NCI-H2081 treated with DMSO at 0.1 percent for 48 hours (cell line): ENCODE measurements at places on chromosomes 7 and 10.

DNA sequence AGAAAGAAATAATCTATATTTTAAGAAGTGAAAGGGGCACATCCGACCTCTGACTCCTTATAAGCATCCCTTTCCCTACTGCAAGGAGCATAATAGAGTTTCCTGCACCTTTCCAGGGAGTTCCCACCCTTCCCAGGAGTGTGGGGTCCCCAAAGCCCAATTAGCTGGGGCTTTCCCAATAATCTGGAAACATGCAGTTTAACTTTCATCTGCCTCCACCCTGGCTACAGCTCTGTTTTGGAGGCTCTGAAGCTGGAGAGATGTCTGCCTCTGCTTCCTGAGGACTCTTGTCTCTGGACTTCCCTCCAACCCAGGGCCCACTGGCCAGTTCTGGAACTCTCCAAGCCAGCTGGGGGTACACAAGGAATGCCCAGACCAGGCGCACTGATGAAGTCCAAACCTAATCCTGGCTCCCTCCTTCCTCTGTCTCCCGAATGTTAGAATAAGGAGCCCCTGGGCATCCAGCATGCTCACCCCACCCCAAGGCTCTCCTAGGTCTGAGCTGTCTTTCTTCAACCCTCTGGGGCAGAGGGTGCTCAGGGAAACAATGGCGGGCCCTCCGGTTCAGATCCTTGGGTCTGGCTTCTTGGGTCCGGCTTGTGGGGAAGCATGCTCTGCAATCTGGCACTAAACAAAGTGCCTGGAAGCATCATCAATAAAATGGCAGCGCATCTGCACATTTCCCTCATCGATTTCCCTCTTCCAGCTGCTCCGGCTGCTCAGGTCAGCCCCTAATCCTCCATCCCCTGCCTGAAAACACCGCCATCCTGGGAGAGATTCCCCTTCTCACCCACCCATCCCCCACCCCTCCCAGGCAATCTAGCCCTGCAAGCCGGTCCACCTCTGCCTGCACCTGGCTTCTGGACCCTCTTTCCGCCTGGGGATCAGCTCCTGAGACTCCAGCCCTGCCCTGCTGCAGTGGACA lies 13.3 kb downstream of the HOXA4 start:
- DNase-seq, result no peak

- no peak for DNase-seq
Observed at GRCh38 chr10:28875549-28876081, 198.3 kb downstream of the BAMBI start.

- no peak for DNase-seq
Observed at GRCh38 chr10:52571018-52571417, 201.6 kb downstream of the MBL2 start.

GRCh38 chr7:138773817-138774216 lies 24.0 kb upstream of the TMEM213 start:
- DNase-seq, result no peak

- no peak for DNase-seq
Observed at GRCh38 chr10:122592161-122592560, 31.6 kb downstream of the DMBT1 start.

GRCh38 chr10:451021-451471 lies 238.4 kb downstream of the DIP2C start:
- DNase-seq, result no peak

- no peak for DNase-seq
Observed at GRCh38 chr10:112695539-112695938, 248.5 kb downstream of the VTI1A start.

GRCh38 chr7:128869138-128869943 lies 6.7 kb downstream of the ATP6V1F start:
- DNase-seq, result no peak

DNA sequence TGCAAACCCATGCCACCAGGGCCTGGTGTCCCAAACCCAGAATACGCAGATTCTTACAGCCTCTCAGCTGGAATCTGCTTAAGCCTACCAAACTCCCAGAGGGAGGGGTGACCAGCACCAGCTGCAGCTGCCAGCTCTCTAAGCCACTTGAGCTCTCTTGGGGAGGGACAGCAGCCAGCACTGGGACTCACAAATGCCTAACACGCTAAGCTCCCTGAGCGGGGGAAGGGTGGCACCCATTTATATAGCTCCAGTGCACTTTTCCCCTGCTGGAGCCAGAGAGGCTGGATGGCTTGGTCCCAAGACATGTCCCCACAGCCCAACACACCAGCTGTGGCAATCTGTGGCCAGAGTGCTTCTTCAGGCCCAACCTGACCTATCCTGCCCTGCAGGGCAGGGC lies 326.8 kb upstream of the NRG3 start:
- DNase-seq, result no peak

- no peak for DNase-seq
Observed at GRCh38 chr10:31129271-31129670, 97.6 kb upstream of the ZNF438 start.
